ENCODE measurements at places on chromosomes 6 and 20.

GRCh38 chr6:74973591-74973990, 232.3 kb downstream of the COL12A1 start:
- no peak for DNase-seq

DNA sequence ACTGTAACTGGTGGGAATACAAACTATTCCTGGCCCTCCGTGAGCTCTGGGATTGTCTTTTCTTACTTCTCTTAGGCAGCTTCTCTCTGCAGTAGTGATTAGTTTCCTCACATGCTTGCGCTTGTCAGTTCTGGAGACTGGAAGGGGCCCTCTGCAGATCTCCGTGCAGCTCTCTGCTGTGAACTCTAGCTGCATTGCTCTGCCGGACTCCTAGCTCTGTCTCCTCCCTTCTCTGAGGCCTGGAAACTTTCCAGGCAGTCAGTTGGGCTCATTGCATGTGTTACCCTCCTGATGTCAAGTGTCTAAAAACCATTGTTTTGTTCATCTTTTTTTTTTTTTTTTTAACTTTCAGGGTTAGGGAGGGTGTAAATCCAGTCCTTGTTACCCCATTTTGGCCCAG, 102.3 kb downstream of the CTNNBL1 start:
- DNase-seq: no peak

DNA sequence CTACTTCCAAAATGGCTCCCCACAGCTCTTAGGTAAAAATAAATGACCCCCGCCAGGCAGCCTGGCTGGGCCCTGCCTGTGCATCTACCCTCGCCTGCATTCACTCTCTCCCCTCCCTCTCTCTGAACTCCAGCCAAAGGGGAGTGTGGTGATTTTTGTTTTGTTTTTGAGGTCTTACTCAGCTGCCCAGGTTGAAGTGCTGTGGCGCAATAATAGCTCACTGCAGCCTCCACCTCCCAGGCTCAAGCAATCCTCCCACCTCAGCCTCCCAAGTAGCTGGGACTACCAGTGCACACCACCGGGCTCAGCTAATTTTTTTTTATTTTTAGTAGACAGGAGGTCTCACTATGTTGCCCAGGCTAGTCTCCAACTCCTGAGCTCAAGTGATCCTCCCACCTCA, 15.8 kb downstream of the NFATC2 start:
- DNase-seq: no peak

DNA sequence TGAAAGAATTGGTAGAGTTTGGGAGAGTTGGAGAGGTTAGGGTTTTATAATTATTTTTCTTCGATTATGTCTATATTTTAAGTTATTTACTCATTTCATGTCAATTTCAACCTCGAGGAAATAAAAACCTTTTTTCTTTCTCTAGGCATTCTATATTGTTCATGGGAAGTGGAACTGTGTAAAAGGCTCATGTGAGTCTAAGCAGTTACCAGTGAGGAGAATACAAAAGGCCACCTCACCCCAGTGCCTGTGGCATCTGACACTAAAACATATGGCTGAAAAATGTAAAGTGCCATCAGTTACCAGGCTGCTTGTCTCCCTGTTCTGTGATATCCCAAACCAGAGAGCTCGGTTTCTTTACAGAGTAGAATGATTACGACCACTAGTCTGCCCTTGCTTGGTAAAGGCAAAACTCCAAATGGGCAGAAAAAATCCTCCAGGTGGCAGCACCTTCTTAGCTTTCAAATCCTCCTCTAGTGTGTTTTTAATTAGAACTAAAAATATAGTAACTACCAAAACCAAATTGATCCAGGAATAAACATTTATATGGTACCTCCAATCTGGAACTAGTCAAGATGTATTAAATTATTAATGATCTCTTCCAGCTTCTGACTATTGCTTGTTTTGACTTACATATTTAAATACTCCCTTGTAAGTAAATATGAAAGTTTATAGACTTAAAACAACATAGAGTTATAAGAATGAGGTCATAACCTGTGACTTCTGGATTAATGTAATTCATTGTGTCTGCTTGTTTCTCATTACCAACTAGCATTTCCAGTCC, 122.6 kb upstream of the MCHR2 start:
- DNase-seq: no peak

Data from GOT3 (cell line).